ENCODE measurements at places on chromosomes 3 and 15.

GRCh38 chr3:136336329-136337100 is 86.4 kb downstream of the PCCB start:
- no peak for DNase-seq

- no peak for DNase-seq
Observed at GRCh38 chr3:150179330-150179729, 208.6 kb upstream of the PFN2 start.

GRCh38 chr15:75591655-75592364 is 12.7 kb upstream of the PTPN9 start:
- no peak for DNase-seq

DNA sequence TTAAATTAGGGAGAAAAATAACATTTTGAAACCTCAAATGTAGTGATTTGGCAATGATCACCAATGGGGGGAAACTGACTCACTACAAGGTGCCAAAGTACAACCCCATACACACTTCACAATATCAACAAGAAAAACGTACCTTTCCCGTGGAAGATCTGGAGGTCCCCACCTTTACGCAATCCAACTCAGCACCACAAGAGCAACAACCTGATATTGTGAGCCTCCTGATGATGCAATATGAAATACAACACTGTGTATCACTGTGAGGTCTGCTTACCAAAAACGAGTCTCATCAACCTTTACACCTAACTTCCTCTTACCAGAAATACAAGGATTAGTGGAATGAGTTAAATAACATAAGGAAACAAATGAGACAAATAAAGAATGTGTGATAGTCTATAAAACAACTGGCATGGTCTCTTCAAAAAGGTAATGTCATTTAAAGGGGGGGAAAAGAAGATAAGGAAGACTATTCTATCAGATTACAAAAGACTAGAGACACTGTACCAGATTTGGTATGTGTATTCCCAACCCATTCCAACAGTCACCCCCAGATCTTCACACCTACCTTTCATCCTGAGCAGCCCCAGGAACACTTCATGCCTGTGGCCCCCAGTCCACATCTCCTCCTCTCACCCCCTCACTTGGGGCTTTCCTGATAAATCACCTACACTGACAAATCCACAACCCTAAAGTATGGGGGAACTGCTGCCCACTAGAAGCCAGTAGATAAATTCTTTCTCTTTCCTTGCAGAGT is 27.7 kb downstream of the DLG1 start:
- DNase-seq: no peak

DNA sequence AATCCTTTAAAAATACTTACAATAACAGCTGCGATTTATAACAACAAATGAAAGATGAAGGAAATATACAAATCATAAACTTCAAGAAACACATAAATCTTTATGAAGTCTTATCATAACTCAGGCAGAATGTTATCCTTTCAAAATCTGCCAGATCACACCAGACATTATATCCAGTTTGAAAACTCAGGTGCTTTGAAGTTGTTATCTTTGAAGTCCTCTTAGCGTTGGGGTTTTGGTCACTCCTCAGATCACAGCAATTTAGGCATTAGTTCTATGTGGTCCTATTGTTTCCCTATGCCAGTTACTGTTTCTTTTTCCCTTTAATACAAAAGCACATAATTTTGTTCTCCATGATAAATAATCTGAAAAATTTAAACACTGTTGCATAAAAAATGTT is 934.6 kb downstream of the EPHA3 start:
- DNase-seq: no peak

DNA sequence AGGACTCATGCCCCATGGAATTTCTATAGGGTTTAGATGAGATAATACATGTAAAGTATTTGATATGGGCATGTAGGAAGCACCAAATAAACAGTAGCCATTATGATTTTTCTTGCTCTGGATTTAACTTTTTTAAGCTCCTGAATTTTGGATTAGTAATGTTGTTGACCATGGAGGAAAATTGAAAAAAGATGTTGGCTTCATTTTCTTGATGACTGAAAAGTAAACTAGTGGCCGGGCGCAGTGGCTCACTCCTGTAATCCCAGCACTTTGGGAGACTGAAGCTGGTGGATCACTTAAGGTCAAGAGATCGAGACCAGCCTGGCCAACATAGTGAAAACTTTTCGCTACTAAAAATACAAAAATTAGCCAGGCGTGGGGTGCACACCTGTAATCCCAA is 120.3 kb downstream of the PTPRG start:
- no peak for DNase-seq

DNA sequence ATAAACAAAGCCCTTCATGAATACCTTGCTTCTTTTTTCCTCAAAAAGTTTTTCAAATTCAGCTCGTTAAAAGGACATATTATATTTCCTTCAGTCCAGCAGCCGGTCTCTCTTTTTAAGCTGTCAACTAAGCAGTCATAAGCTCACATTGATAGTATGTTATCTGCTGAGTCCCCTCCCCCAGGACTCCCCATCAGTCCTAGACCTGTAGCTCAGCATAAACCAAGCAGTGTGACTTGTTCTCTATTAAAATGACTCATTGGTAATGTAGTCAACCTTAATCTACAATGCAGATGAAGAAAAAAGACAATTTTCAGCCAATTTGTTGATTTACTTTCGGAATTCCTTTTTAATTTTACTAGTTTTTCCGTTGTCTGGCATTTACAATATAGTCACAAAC is 483.8 kb downstream of the MECOM start:
- no peak for DNase-seq

- DNase-seq: no peak
Observed at GRCh38 chr3:182970811-182971418, 9.4 kb downstream of the DCUN1D1 start.

GRCh38 chr3:71591101-71591500 is 7.6 kb upstream of the FOXP1 start:
- DNase-seq: peak; percentile 19

DNA sequence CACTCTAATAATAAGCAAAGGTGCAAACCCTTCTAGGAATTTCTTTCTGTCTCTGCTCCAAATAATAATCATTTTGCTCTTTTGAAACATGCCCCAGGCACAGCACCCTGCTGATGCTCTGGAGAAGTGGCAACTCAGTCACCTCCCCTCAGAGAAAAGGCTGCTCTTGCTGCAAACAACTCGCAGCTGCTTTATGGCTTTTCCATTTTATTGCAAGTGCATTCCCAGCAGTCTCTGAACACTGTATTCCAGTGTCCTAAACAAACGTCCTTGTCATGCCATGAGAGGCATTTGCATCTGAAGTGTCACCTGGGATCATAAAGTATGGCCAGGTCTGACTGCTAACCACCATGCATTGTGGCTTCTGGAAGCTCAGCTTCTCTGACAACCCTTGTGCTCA is 358.1 kb upstream of the TRIM42 start:
- no peak for DNase-seq

DNA sequence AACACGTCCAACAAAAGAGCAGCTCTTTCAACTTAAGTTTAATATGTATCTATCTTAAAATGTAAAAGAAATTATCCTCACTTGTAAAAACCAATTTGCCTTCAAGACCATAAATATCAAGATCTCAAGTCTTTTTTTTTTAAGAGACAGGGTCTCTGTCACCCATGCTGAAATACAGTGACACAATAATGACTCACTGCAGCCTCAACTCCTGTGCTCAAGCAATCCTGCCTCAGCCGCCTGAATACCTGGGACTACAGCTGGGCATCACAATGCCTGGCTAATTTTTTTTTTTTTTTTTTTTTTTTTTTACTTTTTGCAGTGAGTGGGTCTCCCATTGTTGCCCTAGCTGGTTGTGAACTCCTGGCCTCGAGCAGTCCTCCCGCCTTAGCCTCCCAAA is 26.0 kb downstream of the ACAP2 start:
- no peak for DNase-seq

GRCh38 chr15:85581495-85581894 is 201.1 kb downstream of the AKAP13 start:
- DNase-seq: no peak

- no peak for DNase-seq
Observed at GRCh38 chr3:183410280-183410679, 18.1 kb downstream of the MCF2L2 start.

- DNase-seq: no peak
Observed at GRCh38 chr15:41564286-41564959, 5.4 kb downstream of the TYRO3 start.

DNA sequence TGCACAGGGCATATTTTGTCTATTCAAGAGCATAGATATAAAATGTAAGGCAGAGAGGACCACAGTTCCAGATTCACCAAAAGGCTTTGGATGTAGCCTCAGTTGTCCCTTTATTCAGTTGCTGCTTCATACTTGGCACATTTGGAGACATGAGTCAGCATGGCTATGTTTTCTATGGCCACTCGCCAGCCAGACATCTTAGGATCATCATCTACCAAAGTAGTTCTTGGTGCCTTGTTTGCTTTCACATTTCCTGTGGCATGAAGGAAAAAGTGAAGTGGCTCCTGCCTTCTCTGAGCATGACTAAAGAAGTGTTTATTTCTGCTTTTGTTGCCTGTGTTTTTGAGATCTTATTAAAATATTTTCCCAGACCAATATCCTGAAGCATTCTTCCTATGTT is 7.2 kb downstream of the SUSD5 start:
- DNase-seq: peak; percentile 47

DNA sequence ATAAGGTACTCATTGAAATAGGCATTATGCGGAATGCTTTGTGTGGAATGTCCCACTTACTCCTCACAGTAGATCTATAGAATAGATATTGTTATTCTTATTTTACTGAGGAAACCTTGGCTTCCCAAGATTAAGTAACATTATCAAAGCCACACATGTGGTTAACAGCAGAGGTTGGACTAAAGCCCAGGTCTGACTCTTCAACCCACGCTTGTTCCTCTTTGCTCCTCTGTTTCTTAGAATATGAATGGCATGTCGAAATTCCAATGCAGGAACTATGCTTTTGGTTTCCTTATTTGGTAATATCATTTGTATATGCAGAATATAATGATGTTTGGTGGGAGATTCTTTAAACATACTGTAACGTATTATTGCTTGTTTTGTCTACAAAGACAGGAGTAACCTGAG is 818.8 kb upstream of the LMCD1 start:
- DNase-seq: peak; percentile 97

GRCh38 chr3:4406746-4407568 is 60.1 kb downstream of the SUMF1 start:
- DNase-seq: no peak

- DNase-seq: peak; percentile 54
Observed at GRCh38 chr3:45608885-45609284, 14.3 kb downstream of the LIMD1 start.

GRCh38 chr15:50523851-50524251 is 22.6 kb downstream of the USP50 start:
- DNase-seq: no peak

- DNase-seq: no peak
Observed at GRCh38 chr15:54605043-54605442, 591.7 kb downstream of the RSL24D1 start.

DNA sequence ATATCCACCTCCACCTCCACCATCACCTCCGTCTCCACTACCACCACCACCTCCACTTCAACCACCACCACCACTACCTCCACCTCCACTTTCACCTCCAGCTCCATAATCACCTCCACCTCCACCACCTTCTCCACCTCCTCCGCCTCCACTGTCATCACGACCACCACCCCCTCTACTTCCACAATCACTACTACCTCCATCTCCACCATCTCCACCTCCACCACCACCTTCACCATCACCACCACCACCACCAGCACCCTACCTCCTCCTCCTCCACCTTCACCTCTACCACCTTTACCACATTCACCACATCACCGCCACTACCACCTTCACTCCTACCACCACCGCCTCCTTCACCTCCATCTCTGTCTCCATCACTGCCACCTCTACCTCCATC is 435.7 kb downstream of the MCTP2 start:
- DNase-seq: no peak

GRCh38 chr3:125310623-125311081 is 64.5 kb downstream of the ZNF148 start:
- DNase-seq: peak; percentile 58

- DNase-seq: no peak
Observed at GRCh38 chr15:38176691-38177090, 75.9 kb upstream of the SPRED1 start.

- DNase-seq: no peak
Observed at GRCh38 chr15:41629463-41629862, 30.7 kb upstream of the MGA start.

GRCh38 chr15:86588413-86588812 is 508.7 kb downstream of the AGBL1 start:
- DNase-seq: no peak

DNA sequence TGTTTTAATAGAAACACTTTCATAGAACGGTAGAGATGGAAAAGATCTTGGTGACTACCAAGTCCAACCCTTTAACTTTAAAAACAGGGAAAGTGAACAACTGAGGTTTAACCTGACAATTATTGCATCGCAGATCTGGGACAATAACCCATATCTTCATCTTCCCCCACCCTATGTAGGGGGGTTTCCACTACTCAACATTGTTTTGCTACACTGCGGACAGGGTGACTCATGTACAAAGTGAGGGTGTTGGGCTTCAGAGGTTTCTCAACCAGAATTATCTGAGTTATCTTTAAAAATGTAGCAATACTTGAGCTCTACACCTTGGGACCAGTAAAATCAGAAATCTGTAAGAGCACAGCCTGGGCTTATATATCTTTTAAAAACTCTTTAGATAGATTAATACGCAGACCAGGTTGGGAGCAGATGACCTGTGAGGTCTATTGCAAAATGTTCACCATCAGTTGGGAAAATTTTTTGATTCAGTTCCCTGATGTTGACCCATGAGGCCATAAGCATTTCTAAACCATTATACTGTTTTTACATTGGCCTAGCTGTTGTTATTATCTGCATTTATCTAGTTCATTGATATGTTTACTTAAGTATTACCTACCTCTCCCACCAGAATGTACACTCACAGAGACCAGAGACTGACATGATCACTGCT is 103.6 kb upstream of the ICE2 start:
- DNase-seq: no peak

- no peak for DNase-seq
Observed at GRCh38 chr3:47583320-47584075, 4.8 kb upstream of the CSPG5 start.

DNA sequence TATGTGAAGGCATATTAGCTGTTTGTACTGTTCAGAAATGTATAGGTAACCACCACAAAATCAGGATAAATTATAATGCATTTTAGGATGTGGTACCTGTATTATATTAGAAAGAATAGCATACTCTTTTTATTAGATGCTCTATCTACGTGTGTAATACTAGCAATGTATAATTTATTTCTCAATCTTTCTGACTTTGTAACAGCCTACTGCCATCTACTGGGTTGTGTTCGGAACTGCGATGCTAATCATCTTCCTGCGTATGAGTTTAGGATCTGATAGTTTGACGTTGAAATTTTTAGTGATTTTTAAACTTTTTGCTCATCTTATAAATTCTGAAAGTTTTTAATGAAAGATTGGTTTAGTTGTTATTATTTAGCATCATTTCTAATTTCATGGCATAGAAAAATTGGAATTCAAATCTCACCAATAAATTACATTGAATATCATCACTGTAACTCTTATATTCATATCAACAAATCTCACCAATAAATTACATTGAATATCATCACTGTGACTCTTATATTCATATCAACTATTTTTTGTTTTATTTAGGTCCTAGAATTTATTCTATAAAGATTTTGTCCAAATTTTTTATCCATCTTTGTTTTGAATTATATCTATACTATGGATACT is 322.7 kb upstream of the ZNF717 start:
- DNase-seq: peak; percentile 33
